ENCODE measurements at places on chromosomes 1 and 21.
A peak's percentile ranks its signal among the peaks of the same experiment; 100 is the strongest.

GRCh38 chr1:231714440-231714839, 87.8 kb downstream of the DISC1 start:
- no peak for DNase-seq

DNA sequence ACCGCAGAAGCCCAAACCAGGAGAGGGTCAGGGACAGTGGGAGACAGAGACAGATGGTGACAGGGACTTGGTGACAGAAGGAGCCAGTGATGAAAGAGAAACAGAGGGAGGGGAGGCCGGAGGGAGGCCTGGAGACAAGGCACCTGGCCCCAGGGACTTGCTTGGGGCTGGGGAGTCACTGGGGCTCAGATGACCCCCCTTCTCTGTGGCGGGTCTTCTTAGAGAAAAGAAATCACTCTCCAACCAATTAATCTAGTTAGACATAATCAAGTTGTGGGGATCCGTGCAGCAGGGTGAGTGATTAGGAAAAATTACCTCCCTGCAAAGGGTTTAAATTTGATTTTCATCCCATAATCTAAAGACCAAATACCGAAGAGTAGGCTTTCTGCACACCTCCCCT, 519.8 kb downstream of the PTPRU start:
- no peak for DNase-seq

DNA sequence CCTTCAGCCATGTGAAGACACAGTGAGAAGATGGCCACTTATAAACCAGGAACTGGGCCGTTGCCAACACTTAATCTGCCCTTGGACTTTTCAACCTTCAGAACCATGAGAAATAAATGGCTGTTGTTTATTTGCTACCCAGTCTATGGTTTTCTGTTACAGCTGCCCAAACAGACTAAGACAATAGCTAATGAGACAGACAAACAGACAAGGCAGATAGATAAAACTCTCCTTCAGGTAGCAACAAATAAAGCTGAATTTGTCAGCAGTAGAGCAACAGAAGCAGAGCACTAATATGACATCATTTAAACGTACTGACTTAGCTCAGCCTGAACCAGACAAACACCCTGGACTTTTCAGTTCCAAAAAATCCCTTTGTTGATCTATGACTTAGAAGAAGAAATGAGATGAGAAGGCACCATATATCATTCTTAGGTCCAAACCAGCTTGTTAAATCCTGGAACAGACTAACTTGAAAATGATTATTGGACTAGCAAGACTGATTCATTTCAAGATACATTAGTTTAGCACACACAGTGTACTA, 27.0 kb downstream of the ZZZ3 start:
- DNase-seq = no peak

- no peak for DNase-seq
Observed at GRCh38 chr1:181390410-181391077, 92.8 kb upstream of the CACNA1E start.

- no peak for DNase-seq
Observed at GRCh38 chr1:107110326-107110725, 30.5 kb upstream of the NTNG1 start.

DNA sequence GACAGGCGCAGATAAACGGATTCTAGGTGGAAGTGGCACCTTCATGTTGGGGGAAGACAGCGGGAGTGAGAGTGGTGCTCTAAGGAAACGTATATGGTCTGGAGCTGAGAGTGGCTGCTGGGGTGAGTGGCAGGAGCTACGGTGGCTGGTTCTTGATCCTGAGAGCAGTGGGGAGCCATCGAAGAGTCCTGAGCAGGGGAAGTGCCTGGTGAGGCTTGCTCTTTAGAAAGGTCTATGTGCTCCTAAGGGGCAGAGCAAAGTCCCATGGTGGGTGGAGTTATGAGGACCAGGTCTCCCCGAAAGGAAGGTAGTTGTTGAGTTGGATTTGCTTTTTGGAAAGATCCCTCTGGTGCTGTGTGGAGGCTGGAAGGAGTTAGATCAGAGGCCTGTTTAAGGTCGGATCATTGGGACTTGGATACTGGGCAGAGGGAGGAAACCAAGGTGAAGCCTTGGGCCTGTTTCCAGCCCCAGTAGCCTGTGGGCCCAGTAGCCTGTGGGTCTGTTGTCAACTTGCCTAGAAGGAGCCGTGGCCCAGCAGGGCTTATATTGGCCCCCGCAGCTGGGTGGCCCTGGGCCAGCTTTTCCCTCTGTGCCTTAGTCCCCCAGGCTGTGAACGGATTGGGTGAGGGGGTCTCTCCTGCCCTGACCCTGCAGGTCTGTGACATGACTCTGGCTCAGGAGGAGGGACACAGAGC, 33.0 kb downstream of the ACOT11 start:
- DNase-seq = no peak

DNA sequence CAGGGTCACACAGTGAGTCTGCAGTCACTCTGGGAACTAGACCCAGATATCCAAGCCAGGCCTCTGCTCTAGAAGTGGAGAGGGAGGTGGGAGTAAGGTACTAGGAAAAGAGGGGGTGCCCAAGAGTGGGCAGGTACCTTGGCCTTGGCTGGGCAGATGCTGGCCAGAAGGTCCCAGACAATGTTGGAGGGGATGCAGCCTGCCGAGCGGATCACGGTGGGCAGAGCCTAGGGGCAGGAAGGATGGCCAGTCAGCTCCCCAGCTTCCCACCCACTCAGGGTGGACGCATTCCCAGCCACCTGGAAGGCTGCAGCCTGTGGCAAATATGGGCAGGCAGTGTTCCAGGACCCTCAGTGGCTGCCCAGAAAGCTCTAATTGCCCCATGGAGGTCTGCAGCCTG, 23.3 kb downstream of the SPOCD1 start:
- no peak for DNase-seq

- DNase-seq = no peak
Observed at GRCh38 chr1:64866689-64867088, 99.7 kb downstream of the JAK1 start.

DNA sequence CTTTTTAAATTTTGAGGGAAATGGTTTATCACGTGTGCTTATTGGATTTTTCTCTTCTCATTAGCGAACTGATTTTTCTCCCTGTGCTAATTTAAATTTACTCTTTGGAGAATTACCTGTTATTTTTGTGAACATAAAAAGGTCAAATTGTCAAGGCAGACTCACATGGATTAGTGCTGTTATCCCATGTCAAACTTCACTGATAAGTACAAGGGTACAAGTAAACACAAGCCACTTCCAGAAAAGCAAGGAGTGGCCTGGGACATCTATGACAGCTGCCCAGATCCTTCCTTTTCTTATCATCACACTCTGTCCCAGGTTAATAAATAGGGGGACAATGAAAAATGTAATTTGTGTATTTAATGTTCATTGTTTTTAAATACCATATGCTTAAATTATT, 901.2 kb downstream of the LTN1 start:
- DNase-seq = no peak

DNA sequence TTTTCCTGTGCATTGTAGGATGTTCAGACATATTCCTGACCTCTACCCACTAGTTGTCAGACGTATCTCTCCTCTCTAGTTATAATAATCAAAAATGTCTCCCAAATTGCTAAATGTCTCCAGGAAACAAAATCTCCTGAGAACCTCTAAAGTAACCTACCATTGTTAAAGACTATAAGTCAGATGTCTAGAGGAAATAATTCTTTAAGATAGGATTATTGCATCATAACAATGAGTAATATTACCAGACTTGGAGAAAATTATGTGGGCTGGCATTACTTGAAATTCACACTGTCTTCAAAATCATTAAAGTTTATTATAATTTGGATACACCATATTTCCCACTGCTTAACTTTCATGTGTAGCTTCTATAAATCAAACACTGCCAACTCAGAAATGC, 643.0 kb upstream of the ADGRL2 start:
- DNase-seq = no peak

DNA sequence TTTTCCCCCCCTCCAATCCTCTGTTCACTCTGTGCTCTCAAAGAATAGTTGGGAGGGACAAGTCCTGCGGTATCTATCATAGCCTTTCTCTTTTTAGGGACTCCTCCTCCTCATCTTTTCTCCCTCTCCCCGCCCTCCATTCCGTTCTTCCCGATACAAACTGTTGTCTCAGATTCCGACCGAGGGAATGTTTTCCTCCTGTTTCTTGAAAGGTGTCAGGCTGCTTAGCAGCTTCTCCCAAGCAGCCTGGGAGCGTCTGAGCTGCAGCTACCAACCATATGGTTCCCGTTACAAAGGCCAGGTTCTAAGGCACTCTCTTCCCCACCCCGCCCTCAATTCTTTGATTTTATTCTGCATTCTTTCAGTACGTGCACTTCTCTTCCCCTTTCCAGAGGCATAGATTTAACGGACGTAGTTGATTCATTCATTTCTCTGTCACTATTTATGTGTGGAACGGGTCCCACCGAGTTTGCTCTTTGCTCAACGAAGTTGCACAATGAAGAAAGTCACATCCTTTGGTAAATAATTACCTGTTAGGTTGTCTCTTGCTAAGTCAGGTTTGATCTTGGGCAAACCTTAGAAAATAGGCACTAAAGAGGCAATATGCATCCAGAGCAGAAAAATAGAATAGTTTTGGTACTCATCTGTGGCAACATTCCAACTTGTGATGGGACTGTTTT, 2.8 kb downstream of the ADGRL2 start:
- DNase-seq = no peak

- DNase-seq = no peak
Observed at GRCh38 chr1:63555480-63555879, 32.2 kb downstream of the EFCAB7 start.

- no peak for DNase-seq
Observed at GRCh38 chr21:15514073-15514946, 215.5 kb upstream of the USP25 start.

DNA sequence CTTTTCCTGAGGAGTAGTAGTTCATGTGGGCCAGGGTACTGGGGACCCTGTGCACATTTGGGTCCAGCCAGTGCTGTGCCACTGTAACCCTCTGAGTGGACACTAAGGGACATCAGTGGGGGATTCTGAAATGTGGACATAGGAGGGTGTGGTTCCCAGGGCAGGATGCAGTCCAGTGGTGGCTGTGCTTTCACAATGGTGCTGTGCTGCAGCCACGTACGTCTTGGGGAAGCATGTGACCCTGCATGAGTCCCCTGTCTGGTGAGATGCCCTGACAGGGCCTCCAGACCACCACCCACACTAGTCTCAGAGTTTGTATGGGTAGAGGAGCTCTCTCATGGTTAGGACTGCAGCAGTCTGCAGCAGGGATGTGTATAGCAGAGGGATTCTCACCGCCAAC, 37.8 kb upstream of the WNT2B start:
- no peak for DNase-seq

- peak; percentile 66 for DNase-seq
Observed at GRCh38 chr1:6208723-6209660, 3.1 kb downstream of the RNF207 start.

GRCh38 chr1:19949016-19949415, 25.6 kb upstream of the PLA2G2E start:
- DNase-seq = no peak

- no peak for DNase-seq
Observed at GRCh38 chr1:43783671-43784205, 76.4 kb downstream of the ST3GAL3 start.

Data from erythroblast (primary cell).